ENCODE measurements at places on chromosomes 6 and 20.
A peak's percentile ranks its signal among the peaks of the same experiment; 100 is the strongest.

GRCh38 chr6:110949679-110950285 is 8.7 kb upstream of the GTF3C6 start:
- no peak for DNase-seq

- DNase-seq = no peak
These were observed 59.9 kb downstream of the MDGA1 start for GRCh38 chr6:37637562-37638413.

- DNase-seq = no peak
These were observed 10.5 kb downstream of the PLN start for GRCh38 chr6:118558464-118559217.

GRCh38 chr20:55239269-55239668 is 763.9 kb downstream of the DOK5 start:
- DNase-seq = no peak

DNA sequence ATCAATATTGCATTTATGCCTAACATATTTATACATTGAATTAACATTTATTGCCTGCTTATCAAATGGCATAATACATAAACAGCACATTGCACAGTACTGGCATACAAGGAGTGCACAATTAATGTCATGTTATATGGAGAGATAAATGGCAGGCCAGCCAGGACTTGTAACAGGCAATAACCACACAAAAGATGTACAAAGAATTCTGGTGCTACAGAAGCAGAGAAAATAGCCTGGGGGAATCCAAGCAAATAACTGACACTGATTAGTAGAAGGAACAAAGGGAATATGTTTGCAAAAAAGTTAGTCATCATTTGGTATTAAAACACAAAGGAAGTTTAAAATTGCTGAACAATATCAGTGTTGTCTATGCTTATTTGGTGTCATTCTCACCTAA is 27.3 kb downstream of the COL21A1 start:
- DNase-seq = no peak

DNA sequence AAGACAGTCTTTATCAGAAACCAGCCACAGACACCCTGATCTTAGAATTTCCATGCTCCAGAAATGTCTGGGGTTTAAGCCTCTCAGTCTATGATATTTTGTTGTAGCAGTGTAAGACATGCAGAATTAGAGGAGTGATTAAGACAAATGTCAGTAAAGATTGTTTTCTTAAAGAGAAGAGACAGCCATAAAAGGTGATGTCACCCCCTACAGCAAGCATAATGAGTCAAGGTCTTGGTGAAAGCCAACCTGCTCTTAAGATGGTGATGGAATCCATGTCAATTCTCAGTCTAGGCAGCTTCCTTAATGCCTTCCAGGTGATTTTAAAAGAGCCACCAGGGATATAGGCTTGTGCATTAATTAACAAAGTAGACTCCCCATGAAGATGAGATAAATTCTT is 849.9 kb upstream of the EPHA7 start:
- DNase-seq = no peak

DNA sequence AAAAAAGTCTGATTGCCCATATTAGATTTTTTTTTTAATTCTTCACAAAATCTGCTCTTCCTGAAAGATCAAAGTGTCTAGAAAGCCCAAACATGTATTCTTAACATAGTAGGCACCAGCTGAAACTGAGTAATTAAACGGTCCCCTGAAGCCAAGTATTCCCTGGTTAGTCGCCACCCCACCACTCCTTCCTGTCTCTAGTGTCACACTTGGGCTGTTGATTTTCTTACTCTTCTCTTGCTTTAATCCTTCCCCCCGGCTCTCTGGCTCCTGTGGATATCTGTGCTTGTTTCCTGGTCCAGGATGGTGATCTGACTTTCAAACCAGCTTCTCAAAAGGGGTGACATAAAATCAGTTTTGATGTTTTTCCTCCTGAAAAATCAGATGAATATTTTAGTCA is 162.9 kb downstream of the QKI start:
- DNase-seq = no peak

- no peak for DNase-seq
These were observed 1.2 kb downstream of the DCBLD1 start for GRCh38 chr6:117483645-117484016.

DNA sequence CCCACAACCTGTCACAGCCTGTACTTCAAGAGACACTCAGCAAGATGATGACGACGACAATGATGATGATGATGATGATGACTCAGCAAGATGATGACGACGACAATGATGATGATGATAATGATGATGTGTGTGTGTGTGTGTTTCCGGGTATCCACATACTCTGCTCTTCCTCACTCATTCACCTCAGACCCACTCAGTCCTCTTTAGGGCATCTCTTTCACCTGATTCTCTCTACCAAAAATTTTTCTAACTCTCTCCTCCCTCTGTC is 1.2 kb upstream of the EIF6 start:
- DNase-seq = no peak

DNA sequence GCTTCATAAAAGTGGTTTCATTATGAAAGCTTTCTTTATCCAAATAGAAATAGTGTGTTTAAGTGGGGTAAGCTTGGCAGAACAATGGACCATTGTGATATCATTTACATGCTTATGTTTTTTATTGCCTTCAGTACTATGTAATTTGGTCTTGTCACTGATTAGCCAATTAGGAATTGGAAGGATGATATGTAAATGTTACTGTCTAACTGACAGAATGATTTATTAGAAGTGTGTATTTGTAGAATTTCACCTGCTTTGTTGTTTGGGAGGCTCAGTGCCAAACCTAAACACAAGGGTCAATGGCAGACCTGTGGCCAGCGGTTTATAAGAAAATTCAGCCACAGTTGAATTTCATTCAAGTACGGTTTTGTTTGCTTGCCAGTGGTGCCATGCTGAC is 39.0 kb downstream of the AIG1 start:
- no peak for DNase-seq

- DNase-seq = no peak
These were observed 2.8 kb downstream of the HMGN3 start for GRCh38 chr6:79231666-79232065.

DNA sequence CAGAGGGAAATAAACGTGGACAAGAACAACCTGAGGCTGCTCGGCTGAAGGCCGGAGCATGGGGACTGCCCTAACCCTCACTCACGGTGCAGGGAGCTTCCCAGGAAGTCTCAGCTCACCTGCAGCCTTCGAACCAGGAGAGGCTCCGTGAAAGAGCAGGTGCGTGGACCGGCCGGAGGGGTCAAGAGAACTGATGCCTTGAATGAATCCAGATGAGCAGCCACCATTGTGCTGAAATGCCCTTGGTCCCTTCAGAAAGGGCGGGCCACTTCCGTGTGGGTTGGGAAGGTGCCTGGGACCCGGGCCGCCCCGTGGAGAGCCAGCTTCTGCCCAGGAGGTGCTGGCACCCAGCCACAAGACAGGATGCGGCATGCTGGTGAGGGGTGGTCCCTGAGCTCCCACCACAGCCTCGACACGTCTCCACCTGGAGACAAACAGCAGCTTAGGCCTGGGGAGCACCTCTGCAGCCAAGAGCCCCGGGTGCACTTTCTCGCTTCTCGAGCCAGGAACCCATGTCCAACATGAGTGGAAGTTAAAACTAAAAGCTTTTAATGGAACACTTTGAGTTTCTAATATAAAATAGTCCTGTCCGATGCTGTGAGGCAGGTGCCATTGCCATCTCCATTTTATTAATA is 83.5 kb downstream of the TTLL2 start:
- DNase-seq = no peak

GRCh38 chr6:43283905-43284304 is 14.2 kb upstream of the SLC22A7 start:
- DNase-seq = no peak

GRCh38 chr6:170224694-170225660 is 65.9 kb downstream of the DLL1 start:
- no peak for DNase-seq

DNA sequence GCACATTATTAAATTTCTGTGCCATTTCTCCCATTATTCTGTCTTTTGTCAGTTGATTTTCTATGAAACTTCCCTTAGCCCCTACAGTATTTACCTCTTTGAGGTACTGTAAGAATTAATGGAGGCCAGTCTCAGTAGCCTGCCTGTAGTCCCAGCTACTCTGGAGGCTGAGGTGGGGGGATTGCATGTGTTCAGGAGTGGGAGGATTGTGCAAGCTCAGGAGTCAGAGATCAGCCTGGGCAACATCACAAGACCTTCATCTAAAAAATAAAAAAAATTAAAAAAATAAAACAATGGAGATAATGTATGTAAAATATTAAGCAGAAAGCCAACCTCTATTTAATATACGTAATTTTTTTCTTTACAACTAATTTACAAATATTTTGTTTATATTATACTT is 77.8 kb downstream of the OR2B2 start:
- no peak for DNase-seq

- DNase-seq = no peak
These were observed 7.2 kb downstream of the UTRN start for GRCh38 chr6:144292372-144292771.

GRCh38 chr6:19845266-19846041 is 8.3 kb downstream of the ID4 start:
- no peak for DNase-seq

DNA sequence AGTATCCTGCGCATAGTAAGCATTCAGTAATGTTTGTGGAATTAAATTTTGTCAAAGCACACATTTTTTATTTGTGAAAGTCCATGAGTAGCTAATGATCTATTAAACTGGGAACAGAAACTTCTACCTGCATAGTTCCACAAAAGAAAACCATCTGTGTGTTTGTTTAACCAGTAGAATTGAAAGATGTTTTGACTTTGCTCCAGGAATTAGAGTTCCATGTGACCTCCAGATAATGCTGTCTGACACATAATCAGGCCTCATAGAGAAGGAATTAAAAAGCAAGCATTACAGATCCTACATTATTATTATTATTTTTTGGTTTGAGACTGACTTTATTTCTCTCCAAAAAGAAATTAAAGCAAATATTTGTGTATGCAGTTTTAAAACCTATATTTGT is 126.5 kb downstream of the PACRG start:
- DNase-seq = no peak

- no peak for DNase-seq
These were observed 31.8 kb upstream of the RSPO4 start for GRCh38 chr20:1033751-1034414.

DNA sequence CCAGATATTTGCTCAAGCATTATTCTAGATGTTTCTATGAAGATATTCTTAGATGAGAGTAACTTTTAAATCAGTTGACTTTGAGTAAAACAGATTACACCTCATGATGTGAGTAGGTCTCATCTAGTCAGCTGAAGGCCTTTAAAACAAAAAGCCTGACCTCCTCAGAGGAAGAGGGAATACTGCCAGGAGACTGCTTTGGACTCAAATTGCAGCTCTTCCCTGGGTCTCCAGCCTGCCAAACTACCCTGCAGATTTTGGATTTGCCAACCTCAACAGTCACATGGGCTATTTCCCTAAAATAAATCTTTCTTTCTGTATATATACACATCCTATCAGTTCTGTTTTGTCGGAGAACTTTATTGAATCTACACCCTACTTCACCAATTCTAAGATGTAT is 182.5 kb upstream of the TENT5A start:
- DNase-seq = no peak

- DNase-seq = peak; percentile 90
These were observed 572 bp downstream of the ZNF341 start for GRCh38 chr20:33732166-33732970.

DNA sequence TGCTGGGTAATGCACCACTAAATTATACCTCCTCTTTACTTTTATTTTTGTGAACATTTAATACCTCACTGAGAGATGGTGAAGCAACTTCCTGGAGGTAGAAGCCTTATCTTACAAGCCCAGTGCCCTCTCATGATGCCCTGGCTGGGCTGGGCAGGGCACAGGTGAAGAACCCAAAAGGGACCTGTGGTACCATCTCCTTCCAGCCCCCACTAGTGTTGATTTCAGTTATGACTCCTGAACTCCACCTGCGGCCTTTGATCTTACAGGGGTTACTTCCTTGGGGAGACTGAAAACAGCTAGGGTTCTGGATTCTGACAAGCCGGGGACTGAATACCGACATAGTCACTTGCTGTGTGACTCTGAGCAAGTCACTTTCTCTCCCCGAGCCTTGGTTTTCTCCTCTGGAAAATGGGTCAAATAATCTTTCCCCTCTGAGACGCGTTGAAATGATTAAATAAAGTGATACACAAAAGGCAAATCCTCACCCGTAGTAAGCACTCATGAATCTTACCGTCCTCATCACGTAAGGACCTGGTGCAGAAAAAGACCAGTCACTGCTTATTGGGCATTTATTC is 1.2 kb downstream of the SLC13A3 start:
- no peak for DNase-seq

- no peak for DNase-seq
These were observed 11.7 kb downstream of the BPIFB4 start for GRCh38 chr20:33091147-33091546.

DNA sequence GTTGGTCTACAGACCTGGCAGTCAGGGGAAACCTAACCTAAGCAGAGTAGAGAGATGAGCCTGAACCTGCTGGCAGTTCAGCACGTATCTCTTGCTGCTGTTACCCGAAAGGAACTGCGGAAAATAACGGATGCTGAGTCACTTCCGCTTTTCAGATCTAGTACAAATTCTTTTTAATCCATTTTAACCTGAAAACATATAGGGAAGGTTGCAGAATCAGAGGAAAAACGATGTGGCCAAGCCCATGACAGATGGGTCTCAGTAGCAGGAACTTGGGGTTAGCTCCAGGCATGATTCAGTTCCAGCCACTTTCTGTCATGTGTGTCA is 351.9 kb upstream of the PRND start:
- DNase-seq = peak; percentile 81

DNA sequence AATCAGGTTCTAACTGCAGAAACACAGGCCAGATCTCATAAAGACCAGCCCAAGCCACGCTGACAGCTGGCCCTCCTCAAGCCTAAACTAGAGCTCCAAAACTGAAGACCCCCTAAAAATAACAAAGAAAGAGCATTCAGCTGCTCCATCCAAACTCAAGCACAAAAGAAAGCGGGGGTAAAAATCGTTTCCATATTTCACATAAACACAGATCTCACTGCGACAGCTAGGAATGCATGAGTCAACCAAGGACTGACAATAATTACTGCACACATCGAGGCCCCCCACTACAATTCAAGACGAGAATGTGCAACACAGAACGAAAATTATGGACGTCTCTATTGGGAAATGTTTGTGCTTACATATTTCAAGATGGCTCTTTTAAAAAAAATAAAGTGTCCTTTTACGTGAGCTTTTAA is 31.1 kb downstream of the CNKSR3 start:
- no peak for DNase-seq

GRCh38 chr6:43753570-43754183 is 16.3 kb upstream of the VEGFA start:
- DNase-seq = no peak

DNA sequence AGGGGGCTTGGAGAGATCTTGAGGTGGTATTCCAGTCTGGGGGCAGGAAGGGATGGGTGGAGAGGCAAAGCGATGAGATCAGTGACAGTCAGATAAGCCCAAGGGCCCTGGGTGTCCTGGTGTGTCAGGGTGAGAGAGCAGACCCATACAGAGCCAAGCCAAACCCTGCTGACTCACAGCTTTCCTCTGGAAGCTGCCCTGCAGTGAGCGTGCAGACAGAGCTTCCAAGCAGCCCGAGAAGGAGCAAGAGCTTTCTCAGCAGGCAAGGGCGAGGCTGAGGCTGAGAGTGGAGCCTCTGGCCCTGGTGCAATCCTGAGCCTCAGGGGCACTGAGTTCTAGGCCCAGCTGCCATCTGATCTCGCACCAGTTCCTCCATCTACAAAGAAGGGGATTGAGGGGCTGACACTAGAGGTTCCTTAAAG is 91.1 kb upstream of the HIVEP1 start:
- DNase-seq = no peak

- peak; percentile 49 for DNase-seq
These were observed 37.3 kb upstream of the BTN3A2 start for GRCh38 chr6:26327450-26328264.

All from bone marrow (tissue), 2 donors.